ENCODE measurements at places on chromosomes 5 and 9.

- DNase-seq, result no peak
Observed at GRCh38 chr5:120270498-120270897, 193.6 kb upstream of the PRR16 start.

- no peak for DNase-seq
Observed at GRCh38 chr5:116751684-116752083, 177.1 kb upstream of the SEMA6A start.

DNA sequence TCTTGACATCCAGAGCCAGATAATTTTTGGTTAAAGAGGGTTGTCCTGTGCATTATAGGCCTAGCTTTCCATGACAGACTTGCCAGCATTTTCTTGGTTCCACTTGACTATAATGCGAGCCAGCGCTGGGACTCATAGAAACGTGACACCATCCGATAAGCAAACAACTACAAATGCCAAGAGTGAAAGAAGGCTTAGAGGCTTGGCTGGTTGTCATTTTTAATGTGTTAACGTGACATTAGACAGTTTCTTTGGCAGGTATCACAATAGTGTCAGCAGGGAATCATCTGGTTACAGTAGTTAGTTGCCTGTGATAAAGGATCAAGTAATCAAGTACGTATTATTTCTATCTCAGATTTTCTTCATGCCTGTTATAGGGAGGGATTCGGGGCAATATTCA is 20.0 kb upstream of the LIFR start:
- DNase-seq, result peak; percentile 11

DNA sequence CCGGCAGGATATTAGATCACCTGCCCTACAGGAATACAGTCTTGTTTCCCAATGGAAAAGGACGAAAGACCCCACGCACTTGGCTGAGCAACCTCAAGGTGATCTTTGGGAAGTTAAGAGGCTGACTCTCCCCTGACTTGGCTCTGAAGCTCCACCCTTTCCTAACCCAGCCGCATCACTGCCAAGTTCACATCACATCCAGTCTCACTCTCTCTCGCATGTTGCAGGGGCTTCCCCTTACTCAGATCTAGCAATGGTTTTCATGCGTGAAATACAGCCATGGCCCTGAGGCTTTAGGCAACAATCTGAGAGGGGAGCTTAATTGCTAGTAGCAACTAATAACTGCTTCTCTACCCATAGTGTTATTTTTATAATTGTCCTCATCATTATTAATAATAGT is 211.6 kb downstream of the DOCK8 start:
- DNase-seq, result no peak

DNA sequence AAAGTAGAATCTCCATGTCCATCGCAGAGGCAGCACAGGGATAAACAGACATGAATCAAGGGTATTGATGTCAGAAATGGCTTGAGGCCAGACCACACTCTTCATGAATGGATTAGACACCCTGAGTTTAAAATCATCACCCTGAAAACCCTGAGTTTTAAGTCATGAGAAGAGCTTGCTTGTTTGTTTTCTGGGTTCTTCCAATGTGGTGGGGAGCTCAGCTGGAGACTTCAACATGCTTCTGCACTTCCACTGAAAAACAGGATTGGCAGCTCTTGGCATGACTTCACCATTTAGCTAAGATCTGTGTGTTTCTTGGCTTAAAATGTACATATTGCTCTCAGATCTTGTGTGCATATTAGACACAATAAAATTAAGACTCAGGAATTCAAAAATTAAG is 9.8 kb downstream of the GCNT4 start:
- DNase-seq, result no peak

DNA sequence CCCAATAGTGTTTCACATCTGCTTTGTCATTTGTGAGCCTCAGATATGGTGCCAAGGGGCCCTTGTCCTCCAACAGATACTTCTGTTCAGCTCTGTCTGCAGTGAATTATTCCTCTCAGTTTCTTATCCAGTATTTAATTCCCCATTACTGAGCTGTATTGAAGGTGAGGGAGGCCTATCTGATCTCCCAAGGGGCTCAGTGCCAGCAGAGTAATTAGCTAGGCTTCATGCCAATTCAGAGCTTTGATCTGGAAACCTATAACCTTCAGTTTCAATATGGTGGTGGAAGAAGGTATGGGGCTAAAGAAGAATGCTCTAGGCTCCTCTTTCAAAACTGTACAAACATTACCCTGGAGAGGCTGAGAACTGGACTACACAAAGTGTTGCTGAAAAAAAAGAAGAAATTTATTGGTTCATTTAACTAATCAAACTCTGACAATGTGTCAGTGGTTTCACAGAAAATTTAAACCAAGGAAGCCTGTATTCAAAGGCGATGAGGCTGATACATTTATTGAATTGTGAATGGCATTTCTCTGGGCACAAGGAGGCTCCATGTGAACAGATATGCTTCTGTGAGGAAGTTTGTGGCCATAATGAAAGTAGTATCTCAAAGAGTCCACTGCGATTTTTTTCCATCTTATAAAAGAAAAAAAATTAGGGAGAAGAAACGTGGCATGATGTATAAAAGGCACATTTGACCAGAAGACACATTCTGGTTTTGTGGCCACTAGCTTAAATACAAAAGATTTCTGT is 397.8 kb downstream of the TLE4 start:
- no peak for DNase-seq

DNA sequence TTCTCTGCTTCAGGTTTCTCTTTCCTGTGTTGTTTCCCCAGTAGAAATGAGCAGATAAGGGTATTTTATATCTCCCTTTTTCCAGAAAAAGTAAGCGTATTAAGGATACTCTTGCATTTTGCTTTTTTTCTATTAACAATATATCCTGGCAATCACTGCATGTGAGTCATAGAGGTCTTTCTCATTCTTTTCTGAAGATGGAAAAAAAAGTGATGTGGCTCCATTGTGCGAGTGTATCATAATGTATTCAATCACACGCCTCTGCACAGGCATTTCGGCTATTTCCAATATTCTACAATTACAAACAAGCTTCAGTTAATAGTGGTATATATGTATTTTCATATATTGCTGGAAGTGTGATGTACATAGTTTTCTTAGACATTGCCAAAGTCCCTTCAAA is 155.9 kb downstream of the MED27 start:
- no peak for DNase-seq

DNA sequence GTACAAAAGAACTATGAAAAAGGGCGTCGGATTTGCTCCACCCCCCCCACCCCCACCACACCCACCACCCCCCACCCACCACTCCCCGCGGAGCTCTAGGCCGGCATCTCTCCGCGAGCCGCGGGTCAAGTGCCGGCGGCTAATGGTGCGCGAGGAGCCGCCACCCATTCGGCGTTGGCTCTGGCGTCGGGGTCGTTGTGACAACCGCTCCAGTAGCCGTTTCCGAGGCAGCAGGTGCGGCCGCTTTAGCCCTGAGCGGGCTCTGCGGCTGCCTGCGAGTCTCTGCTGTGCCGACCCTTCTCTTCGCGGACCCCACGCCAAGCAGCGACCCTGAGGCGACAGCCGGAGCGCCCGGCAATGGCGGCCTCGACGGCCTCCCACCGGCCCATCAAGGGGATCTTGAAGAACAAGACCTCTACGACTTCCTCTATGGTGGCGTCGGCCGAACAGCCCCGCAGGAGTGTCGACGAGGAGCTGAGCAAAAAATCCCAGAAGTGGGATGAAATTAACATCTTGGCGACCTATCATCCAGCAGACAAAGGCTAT is at the start of gene PPP1R2B:
Gene PPP1R2B (plus strand): TSS at position 90 of the 546 bp plus-strand sequence. CDS start 268 bp downstream, at position 358.
- DNase-seq, result no peak

DNA sequence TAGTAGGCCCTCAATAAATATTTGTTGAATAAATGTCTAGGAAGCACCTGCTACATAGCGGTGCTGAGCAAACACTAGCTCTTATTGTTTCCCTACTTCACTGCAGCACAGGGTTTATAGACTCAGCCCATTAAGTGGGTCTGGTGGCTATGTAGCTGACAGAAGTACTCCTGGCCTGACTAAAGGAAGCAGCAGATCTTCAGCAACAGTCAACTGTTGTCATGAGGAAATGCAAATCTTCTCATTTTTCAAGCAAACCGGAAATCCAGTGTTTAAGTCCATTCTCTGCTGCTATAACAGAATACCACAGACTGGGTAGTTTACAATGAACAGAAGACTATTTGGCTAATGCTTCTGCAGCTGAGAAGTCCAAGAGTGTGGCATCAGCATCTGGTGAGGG is 2.8 kb upstream of the TEX10 start:
- no peak for DNase-seq

GRCh38 chr5:83222906-83223305 is 145.6 kb downstream of the XRCC4 start:
- no peak for DNase-seq

- no peak for DNase-seq
Observed at GRCh38 chr5:137096149-137097103, 402.7 kb downstream of the SPOCK1 start.

DNA sequence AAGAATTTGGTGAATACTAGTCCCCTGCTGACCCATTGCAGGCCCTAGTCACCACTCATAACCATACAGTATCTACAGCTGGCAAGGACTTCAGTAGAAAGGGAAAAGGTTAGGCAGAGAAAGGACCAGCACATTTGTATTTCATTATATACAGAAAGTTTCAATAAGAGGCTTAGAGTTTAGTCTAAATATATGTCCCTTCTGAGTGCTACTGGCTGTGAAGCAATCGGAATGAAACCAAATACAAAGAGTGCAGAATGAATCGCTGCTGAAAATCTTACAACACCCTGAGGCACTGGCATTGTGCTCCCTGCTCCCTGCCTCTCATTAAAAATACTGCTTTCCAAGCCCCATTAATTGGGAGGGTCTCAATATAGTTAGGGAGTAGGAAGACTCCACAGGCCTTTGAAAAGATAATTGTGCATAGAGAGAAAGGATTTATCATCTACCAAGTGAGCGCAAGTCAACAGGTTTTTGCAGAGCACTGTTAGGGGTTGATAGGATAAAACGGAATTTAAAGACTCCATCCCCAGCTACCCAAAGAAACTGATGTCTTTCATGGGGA is 110.8 kb downstream of the SLC1A3 start:
- no peak for DNase-seq

DNA sequence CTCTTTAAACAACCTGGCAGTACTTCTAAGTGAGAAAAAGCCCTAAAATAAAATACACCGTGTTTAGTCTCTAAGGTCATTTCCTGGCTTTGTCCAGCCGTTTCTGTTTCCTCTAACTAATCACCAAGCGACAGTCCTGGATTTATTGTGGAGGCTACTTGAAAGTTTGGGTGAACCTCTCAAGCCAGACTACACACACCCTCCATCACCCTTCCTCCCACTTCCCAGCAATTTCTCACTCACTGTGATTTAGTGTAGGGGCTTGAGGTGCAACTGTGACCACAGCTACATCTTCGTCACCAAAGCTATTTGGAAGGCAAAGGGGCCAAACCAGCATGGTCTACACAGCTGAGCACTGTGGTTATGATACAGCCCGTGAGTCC is 240.0 kb upstream of the SLC24A2 start:
- DNase-seq, result no peak

GRCh38 chr5:66675406-66675805 is 79.2 kb downstream of the MAST4 start:
- no peak for DNase-seq

- DNase-seq, result no peak
Observed at GRCh38 chr5:136242611-136243010, 49.6 kb upstream of the SMIM32 start.

GRCh38 chr5:156402387-156402921 is 75.5 kb downstream of the SGCD start:
- no peak for DNase-seq

DNA sequence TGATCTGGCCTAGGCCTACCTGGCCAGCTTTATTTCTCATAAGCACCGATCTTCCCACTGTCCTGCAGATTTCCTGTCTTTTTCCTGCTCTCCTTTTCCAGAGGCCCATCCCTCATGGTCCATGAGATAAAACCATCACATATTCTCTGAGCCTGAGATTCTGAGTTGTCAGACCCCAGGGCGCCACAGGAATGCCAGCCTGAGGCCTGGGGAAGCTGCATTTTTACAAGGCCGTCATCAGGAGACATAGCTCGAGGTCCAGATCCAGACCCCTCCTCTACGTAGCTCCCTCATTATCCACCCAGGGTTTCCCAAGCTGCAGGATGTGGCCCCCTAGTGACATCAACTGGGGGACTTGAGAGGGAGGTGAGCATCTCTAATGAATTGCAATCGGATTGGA is 204.3 kb downstream of the ATPSCKMT start:
- DNase-seq, result no peak

DNA sequence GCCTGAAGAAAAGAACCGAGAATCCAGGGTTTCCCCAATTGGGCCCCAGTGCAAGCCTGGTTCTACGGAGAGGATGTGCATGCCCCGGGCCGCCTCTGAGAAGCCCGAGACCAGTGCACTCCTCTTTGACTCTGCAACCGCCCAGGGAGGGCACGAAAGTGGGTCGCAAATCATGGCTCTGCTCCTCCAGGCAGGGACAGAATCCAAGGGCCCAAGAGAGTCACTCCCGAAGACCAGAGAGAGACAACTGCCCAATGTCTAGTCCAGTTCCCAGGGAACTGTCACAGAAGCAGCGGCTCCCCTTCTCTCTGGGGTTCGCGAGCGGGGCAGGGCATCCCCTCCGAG is 107.8 kb downstream of the PSD2 start:
- DNase-seq, result no peak

GRCh38 chr9:19283072-19283710 is 52.7 kb downstream of the DENND4C start:
- DNase-seq, result no peak

DNA sequence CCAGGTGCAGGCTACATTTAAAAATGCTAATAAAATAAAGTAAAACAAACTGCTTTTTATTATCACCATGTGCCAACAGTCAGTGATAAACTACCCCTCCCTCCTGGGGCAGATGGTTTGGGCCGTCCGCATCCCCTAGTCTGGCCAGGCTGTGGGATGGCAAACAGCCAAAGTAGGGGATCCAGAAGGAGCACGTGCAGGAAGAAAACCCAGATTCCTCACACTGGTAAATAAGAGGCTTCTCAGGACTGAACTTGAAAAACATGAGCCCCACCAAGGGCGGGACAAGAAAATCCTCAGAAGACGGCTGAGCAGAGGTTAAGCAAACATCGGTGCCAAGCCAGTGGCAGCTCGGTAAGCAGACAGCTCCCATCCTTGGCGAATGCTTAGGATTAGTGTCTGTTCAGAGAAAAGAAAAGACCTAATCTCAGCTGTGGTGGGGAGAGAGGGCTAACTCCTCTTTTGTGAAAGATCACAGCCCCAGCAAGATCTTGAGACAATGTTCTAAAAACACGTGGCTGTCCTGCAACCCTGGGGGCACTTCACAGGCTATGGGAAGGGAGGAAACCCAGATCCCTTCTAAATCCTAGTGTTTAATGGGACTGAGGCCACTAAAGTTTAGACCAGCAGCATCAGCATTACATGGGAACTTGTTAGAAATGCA is 46.5 kb upstream of the GDNF start:
- no peak for DNase-seq

Measured in NCI-H187 (cell line).